DMS79 (cell line): ENCODE measurements at places on chromosomes 12 and 14.

GRCh38 chr12:4141348-4142270 is 132.0 kb upstream of the CCND2 start:
- no peak for DNase-seq

- no peak for DNase-seq
Observed at GRCh38 chr12:46221255-46222128, 47.4 kb downstream of the SLC38A1 start.

DNA sequence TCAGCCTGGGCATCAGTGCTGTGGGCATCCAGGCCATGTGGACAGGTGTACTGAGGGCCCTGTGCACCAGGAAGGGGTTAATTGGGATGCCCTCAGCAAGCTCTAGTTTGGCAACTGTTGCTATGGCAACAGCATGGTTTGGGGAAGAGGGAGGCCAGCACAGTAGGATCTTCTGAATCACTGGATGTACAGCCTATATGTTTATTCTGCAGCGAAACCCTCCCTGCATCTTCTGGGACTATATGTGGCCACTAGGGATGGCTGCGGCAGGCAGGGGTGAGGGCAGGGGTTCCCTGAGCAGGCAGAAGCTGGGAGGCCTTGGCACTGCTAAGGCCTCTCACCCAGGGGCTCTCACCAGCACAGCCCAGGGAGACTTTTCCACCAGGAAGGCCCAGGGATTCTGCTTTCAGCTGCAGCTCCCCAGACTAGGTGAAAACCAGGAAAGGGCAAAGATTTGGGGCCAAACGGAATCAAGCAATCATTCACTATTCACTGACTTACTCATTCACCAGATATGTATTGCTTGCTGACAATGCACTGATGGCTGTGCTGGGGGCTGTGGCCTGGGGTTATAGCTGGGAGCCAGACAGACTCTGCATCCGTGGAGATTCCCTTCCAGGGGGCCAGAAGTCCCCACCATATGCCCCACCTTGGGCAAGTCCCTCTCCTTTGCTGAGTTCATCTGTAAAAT is 42.8 kb downstream of the IRF2BPL start:
- DNase-seq: no peak

DNA sequence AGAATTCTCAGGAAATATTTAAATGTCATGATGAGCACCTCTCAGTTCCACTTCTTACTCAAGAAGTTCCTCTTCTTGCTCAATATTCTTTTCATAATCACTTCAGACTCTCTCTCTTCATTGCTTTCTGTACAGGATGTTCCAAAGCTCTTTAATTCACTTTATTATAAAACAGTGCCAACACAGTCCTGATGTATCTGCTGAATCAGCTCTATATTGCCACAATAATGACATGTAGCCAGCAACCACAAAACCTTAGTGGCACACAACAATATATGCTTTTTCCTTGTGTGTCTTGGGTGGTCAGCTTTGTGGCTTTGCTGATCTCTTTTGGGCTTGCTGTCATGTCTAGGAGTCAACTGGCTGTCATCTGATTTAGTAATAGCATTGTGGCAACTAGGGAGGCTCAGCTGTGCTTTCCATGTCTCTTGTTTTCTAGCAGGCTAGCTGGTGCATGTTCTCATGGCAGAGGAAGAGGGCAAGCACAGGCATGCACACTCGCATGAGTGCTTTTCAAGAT is 52.8 kb upstream of the SLC2A13 start:
- DNase-seq: no peak

DNA sequence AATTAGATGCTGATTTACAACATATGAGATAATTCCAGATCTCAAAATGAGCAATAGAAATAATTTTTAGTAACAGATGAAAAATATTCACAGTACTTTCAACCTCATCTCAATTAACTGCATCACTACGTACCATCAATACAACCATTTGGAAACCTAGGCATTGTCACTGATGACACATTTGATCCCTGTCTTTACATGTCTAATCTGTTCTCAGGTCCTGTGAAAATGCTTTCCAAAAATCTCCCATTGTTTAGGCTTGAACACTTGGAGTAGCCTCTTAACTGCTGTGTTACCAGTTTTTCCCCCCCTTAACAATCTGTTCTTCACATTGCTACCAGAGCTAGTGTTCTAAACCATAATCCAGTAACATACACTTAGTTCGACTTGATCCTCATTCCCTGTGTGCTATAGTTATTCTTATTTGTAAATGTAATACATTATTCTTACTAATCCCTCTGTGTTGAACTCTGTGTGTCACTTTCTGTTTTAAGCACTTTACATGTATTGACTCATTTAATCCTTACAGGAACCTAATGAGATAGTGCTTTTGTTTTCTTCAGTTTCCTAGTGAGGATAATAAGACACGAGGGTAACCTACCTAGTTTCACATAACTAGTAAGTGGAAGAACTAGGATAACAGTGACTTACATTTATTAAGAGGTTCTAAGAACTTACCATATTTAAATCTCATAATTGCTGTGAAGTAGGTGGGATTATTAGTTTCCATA is 41.7 kb downstream of the LARP4 start:
- DNase-seq: no peak
